Fibroblast of mammary gland (primary cell): ENCODE measurements at places on chromosomes 13 and 19.

DNA sequence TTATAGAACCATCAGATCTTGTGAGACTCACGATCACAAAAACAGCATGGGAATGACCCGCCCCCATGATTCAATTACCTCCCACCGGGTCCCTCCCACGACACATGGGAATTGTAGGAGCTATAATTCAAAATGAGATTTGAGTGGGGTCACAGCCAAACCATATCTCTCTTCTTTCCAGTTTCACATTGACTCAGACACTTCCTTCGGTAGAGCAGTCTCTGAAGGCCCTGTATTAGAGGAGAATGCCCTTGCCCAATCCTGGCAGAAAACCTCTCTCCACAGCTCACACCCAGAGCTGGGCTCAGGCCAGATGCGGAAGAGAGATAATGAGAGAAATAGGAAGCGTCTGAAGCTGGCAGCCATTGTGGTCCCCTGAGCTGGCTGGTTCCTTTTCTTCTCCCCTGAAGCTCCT is 72.4 kb upstream of the CLDN10 start:
- DNase-seq = peak; percentile 7

- no peak for DNase-seq
These were observed 5.5 kb downstream of the EEF2 start for GRCh38 chr19:3979674-3980352.

DNA sequence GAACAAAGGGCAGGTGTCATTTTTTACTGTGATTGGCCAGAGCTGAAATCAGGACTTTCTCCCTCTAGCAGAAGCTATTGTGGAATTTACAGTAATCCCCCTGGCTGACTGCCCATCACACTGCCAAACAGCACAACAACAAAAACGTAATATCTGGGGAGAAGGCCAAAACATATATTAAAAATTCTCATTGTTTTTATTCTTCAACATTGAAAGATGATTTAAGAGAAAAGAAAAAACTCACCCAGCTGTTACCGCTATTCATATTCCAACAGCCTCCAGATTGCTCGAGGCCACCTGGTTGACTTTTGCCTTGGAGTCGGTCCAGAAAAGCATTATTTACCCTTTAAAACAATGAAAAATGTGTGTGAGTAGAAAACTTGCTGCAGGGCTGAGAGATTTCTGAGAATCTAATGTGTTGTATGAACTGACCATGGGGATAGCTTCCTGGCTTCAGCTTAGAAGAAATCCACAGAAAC is 97.2 kb downstream of the EPSTI1 start:
- DNase-seq = peak; percentile 70

DNA sequence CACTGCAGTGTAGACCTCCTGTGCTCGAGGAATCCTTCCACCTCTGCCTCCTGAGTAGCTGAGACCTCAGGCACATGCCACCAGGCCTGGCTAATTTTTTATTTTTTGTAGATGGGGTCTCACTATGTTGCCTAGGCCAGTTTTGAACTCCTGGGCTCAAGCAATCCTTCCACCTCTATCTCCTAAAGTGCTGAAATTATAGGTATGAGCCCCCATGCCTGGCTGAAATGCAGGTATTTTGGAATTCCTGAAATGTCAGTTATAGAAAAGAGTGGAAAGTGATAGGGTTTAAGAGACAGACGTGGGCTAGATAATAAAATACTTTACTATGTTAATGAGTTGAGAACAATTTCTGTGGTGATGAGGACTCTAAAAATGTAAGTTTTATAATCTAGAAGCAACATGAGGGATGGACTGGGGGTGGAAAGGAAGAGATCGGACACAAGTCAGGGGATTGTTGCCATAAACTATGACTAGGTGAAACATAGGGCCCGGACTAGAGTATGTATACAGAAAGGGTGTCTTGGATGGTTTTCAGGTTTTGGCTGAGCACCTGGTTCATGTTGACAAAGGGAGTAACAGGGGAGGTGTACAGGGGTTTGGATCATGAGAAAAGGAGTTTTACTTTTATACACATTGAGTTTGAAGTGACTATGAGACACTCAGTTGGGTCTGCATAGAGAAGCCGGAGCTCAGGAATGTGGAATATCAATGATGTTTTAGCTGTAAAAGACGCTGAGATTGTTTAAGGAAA is 165.6 kb upstream of the STARD13 start:
- DNase-seq = no peak

DNA sequence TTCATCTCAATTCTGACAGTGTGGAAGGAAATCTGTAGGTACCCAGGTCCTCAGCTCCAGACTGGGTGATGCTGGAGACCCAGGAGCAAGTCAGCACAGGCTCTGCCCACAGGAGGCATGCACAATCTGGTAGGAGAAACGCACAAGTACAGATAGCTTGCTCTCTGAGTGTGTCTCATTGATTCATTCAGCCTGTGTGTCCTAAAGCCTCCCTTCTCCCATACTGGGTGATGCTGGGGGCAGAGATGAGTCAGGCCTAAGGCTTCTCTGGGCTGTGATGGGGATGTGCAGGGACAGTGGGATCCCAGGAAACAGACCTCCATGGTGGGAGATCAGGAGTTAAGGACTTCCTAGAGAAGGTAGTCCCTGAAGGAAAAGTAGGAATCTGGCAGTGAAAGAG is 6.8 kb downstream of the ZNF526 start:
- DNase-seq = peak; percentile 45

DNA sequence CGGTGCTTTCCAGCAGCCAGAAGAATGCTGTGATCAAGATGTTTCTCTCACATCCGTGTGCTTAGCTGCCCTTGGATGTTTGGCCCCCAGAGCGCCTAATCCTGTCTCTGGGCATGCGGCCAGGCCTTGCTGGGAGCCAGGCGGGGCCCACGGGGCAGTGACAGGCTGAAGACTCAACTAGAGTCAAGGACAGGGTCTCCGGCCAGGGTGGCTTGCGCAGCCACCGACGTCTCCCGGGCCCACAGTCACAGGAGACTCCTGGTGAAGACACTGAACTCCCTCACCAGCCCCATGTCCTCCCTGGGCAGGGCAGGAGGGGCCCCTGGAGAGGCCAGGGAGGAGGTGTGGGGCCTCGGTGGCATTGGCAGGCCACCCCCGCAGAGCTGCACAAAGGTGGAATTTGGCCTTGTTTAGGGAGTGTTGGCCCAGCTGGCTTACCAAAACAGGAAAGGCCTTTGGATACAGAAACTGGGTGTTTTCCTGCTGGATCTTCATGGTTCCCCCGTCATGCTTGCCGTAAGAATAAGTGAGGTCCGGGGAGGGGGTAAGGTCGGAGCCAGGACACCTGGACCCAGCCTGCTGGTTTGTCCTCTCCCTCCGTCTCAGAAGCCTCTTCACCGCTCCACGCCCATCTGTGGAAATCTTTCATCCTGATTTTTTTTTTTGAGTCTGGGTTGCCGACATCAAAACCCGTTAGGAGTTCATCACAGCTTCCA is 10.0 kb upstream of the NDUFS7 start:
- no peak for DNase-seq

DNA sequence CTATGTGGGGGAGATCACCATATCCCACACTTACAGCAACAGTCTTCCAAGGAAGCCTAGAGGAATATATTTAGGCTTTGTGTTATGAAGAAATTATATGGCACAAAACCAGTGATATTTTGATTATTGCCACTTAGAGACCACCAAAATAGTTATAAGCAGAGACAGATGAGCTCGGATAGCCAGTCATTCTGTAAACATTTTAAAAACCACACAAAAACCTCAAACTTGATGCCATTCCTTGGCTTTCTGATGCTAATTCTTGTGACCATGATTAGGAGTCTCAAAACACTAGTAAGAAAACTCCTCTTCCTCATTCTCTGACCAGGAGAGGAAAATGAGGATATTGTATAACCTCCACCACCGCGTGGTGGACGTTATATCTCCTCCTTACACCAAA is 496.4 kb downstream of the FOXO1 start:
- DNase-seq = peak; percentile 38

DNA sequence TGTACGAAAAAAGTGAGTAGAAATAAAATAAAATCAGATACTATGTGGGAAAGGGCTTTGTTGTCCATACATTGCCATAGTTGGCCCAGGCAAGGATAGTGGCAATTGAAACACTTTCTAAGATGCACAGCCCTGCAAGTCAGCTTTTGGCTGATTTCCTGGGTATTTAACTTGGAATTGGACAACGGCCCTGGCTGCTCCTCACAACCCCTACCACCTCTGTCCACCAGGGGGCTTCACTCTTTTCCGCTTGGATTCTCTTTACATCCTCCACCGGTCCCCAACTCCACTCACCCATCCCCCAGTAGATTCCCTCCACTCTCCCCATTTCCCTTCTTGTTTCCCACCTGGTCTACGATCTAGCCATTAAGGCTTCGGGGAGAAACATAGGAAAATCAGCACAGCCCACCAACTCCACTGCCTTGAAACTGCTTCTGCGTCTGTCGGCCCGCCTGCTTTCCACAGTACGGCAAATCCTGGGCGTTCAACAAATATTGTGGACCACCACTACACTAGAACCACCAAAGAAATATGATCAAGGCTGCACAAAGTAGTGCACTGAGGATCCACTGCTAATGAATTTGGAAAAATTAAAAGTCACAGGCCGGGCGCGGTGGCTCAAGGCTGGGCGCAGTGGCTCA is 48.6 kb upstream of the GTF3A start:
- DNase-seq = peak; percentile 76
